ENCODE measurements at places on chromosomes 12 and 14. TPM values are rescaled to one million over a fixed set of nuclear protein-coding genes. Genes with fewer than 3 reads are reported as not detected.

The A2M gene
- not detected for total RNA-seq

The GARIN6 gene
- not detected for total RNA-seq

The E2F7 gene
- total RNA-seq, result 8.6 TPM

The KRT6C gene
- not detected for total RNA-seq

The ADAM21 gene
- not detected for total RNA-seq

The DTX1 gene
- total RNA-seq, result 0.50 TPM

The PIGH gene
- total RNA-seq, result 20.6 TPM

All from A549 treated with Hydrocortisone at 1 μM for 4 hours (cell line).